AG09319 (cell line): ENCODE measurements at places on chromosomes 1 and 21.

DNA sequence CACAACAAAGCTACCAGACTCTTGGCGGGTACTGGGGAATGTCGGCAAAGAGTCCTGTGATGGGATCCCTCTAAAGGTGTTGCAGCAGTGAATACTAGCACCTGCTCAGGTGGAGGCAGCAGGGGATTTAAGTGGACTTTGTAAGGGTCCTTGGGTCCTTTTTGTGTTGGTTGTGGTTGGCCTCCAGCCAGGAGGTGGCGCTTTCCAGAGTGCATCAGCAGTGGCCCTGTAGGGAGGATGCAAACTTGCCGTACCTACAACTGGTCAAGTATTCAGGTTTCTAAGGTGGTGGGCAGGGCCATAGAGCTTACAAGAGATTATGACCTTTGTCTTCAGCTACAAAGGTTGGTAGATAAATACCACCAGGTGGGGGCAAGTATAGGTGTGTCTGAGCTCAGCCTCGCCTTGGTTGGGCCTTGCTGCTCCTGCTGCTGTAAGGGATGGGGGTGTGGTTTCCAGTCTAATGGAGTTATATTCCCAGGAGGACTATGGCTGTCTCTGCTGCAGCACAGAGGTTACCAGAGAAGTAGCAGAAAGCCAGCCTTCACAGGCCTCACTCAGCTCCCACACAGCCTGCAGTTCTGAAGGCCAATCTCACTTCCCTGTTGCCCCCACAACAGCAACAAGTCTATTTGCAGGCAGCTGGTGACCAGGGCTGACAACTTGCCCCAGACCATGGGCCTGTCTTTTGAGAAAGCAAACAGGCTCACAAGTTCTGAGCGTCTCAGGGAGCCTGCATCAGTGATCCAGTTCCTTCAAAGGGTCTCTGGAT is 7.3 kb downstream of the OR2M5 start:
- DNase-seq, result no peak

GRCh38 chr1:204460346-204460745 is 34.3 kb downstream of the PIK3C2B start:
- no peak for DNase-seq

DNA sequence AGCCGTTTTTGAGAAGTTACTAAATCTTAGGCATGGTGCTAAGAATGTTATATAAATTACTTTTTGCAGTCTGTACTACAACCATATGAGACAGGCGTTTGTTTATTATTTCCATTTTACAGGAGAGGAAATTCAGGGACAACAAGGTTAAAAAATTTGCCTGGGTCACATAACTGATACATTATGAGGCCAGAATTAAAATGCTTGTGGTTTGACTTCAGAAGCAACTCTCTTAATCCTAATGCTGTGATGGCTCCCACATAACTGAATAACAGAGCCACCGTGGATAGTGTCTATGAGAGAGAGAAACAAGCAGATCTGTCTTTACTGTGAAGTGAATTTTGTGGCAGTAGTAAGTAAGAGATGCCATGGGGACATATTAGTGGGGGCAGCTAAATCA is 184.9 kb downstream of the NCAM2 start:
- DNase-seq, result no peak

- DNase-seq, result no peak
These were observed 18.0 kb downstream of the CRYBG2 start for GRCh38 chr1:26335774-26336476.

GRCh38 chr1:59123081-59123681 is 173.7 kb upstream of the FGGY start:
- no peak for DNase-seq

- no peak for DNase-seq
These were observed 11.1 kb upstream of the ARHGEF2 start for GRCh38 chr1:155989242-155990004.

GRCh38 chr1:205438213-205439158 is 16.6 kb upstream of the LEMD1 start:
- no peak for DNase-seq

DNA sequence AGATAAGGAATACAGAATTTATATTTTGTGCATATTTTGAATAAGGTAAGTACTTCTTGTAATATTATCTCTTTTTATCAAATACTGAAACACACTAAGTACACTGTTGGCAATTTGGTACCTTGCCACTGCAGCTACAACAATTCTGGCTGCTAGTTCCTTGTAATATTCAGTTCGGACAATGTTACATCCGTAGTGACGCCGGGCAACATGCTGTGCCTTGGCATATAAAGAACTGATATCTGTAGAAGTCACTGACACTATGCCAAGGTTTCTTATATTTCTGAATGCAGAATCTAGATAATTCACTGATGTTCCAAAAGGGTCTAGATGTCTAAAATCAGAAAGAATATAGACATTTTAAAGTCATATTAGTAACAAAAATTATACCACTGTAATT is 17.5 kb downstream of the TRMT1L start:
- DNase-seq, result no peak

- no peak for DNase-seq
These were observed 21.4 kb upstream of the LRRN2 start for GRCh38 chr1:204706838-204707509.

DNA sequence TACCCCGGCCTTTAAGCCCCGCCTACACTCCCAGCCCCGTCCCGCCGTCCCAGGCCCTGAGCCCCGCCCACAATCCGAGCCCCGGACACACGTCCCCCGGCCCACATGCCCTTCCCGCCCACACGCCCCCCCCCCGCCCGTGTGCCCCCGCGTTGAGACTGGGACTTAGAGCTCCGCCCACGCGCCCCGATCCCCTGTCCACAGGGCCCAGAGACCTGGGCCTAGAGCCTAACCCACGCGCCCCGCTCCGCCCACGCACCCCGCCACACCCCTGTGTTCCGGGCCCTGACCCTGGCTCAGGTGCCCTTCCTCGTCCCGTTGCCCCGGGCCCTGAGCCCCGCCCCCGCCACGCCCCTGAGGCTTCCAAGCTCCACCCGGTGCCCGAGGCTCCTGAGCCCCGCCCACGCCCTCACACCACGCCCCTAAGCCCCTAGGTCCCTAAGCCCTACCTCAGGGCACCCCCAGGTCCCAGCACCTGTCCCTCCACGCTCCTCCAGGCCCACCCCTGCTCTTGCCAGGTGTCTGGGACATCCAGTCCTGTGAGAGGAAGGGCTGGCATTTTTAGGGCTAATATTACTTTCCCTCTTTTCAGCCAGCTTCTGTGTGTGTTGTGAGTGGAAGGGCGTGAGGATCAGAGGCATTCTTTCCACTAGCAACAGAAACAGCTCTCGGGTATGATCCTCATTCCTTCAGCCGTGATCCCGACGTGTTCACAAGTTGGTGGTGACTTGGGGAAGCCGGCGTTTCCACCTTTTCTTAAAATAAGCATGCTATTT is 552 bp upstream of the GPR157 start:
- DNase-seq, result no peak

- no peak for DNase-seq
These were observed 96.1 kb upstream of the OLIG2 start for GRCh38 chr21:32929633-32930038.
